CD4-positive, alpha-beta T cell treated with Interleukin-10 for 1 hour (primary cell): ENCODE measurements at places on chromosomes 7 and 10.

DNA sequence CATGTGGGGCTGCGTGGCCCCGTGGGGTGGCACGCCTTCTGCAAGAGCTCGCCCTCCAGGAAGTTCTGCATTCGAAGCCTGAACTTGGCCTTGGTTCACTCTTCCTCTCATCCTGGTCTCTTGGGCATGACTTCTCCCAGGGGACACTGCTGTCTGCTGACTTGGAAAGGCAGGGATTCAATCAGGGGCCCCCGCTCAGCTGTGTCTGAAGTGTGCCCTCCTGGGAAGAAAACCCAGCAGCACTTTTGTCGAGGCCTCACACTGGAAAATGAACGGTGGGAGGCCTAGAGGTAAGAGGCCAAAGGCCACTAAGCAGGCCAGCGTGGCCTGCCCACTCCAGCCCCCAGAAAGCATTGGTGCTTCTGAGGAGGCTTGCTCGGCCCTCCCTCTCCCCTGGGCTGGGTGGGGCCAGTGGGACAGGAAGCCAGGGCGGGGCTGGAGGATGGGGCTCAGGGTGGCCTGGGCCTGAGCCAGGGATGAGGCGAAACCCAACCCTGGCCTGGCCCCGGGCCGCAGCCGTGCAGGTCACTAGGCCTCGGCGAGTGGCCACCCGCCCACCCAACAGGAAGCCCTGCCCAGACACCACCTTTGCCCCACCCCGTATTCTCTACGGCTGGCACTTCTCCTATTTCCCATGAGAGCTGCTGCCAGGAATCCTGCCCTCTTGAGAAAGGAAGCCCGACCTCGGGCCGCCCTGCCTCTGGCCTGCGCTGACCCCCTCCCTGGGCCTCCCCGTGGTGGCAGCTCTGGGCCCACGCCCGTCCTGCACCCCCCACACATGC, 81.1 kb downstream of the ZMIZ1 start:
- peak; percentile 41 for DNase-seq

DNA sequence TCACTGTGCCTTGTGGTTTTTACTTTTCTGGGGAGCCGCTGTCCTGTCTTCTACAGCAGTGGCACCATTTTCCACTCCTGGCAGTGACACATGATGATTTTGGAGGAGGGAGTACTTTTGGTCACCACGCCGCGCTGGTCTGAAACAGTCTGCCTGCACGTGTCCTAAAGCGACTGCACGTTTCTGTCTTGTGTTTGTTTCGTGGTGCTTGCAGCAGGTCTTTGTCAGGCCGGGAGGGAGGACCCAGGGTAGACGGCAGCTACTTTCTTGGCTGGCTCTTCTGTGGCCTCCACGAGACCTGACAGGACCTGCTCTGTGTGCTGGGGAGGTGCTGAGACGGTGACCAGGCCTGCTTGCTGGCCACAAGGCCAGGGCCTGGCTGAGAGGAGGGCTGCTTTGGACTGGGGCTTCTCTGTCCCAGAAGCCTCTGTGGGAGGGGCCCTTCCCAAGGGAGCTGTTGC, 82.0 kb downstream of the GLRX3 start:
- DNase-seq = no peak

DNA sequence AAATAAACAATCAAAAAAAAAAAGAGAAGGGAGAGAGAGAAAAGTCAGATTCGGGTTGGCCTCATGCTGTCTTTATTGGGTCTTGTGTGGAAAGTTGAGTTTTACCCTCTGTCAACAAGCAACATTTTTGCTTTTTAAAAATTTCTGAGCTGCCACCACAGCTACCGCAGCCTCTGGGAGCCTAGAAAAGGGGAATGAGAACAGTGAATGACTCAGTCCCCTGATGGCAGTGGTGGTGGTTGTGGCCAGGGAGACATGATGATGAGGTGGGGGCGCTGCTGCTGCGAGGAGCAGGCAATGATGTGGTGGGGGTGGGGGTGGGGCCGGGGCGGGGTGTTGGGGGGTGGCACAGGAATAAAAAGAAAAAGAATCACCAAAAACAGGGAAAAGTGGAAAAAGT, 20.0 kb upstream of the CREB3L2 start:
- no peak for DNase-seq

- no peak for DNase-seq
Observed at GRCh38 chr7:135753616-135754413, 5.2 kb upstream of the FAM180A start.

DNA sequence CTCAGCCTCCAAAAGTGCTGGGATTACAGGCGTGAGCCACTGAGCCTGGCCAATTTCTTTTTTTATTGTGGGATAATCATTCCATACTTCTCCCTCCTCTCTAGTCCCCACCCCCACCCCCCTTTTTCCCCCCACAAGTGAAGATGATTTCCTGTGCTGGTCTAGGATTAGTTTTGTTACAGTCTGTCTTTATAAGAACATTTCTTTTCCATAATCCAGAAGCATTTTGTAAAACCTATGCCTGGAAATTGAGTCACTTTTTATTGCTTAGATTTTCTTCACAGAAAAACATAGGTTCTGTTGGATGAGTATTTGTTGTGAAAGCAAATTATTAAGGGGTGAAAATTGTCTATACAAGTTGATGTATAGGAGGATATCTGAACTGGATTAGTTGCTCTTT, 98.9 kb downstream of the KAT6B start:
- DNase-seq = no peak

DNA sequence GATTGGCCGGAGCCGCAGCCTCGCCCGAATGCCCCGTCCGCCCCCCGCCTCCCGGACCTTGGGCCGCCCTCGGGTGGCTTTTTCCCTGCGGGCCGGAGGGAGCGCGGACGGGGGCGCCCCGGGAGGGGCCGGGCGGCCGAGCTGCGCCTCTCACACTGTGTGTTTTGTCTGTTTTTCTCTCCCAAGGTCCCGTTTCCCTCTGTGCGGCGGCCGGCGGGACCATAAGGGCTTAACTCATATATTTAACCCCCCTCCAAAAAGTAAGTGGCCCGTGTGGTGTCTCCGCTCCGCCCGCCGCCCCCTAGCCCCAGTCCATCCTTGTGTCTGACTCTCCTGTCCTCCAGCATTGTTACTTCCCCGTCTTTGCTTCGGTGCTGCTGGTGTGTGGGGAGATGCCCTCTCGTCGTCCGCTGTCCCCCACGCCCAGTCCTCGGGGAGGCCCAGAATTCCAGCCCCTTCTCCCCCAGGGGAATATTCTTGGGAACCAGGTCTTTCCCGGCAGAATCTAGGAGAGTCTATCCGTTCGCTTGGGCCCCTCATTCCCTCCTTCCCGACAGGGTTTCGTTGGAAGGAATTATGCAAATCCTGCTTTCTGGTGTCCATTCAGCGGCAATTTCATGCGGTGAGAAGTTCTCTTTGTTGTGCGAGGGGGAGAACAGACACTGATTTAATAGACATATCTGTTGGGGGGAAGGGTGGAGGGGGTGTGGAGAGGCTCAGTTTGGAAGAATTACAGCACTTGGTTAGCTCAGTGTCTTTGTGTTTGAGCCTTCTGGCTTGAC, 1.3 kb downstream of the LCOR start:
- peak; percentile 11 for DNase-seq

DNA sequence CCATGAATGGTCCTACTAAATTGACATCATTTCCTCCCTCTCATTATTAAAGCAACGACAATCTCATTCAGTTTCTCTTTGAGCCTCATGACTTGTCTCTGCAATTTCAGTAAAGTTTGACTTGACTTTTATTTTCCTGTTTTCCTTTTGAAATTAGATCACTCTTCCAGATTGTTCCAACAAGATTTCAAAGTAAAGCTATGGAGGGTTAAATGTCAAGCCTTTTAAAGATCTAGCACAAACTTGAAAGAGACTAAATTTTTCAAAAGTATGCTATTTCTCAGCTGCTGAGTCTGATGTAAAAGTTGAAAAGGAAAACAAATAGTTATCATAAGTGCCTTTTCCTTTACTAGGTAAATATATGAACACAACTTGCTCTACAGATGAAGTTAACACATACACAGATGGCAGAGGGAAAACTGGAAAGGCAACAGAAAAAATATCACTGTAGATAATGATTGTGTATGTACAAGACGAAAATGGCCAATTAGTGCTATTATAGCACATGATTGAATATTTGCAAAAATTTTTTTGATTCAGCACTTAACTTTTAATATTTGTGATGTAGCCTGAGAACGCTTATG, 200.6 kb downstream of the WDR11 start:
- no peak for DNase-seq
